Aorta (tissue), 5 donors: ENCODE measurements at places on chromosomes 3 and 15.

DNA sequence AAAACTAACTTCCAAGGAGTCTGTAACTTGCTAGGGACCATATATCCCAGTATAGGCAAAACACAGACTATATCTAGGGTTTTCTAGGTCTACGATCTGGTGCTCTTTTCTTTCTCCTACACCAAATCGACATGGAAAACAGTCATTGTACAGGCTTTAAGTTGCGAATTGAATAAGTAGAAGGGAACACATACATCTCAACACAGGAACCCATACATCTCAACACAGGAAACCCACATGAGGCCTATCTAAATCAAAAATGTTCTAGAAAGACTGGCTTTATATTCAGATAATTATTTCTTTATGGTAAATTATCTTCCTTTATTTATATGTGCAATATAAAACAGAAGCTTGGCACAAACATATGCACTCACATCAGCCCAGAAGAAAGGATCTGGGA, 126.6 kb downstream of the ADAM10 start:
- DNase-seq, result no peak

DNA sequence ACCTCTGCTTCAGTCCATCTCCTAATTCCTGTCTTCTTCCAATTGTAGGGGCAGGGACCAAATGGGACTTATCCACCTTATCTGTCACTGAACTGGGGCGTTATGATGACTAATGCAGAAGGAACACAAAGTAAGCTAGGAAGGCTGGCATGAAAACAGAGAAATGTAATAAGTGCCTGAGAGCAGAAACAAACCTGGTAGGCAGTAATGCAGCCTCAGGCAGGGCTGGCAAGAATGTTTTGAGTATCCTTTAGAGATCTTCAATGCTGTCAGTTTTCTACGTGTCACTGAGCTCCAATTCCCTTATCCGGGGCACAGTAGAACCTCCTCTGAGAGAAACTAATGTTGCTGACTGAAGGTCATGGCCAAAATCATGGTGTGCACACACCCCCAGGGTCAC, 246.2 kb upstream of the TBL1XR1 start:
- no peak for DNase-seq

GRCh38 chr15:101024706-101025500, 105.7 kb downstream of the LRRK1 start:
- peak; percentile 63 for DNase-seq

- DNase-seq, result no peak
These were observed 1.8 kb upstream of the SLC38A3 start for GRCh38 chr3:50203113-50203808.

DNA sequence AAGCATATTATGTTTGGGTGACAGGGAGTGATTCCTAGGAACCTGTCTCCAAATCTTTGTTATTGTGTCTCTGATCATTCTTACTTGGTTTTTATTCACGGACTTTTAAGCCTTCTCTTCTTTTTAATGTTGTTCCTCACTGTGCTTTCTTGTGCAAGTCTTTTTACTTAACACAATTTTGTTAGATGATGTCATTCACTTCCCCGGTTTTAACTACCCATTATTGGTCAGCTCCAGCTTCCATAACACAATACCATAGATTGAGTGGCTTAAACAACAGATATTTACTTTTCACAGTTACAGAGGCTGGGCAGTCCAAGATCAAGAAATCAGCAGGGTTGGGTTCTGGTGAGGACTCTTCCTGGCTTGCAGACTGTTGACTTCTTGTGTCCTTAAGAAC, 436.3 kb upstream of the CBLB start:
- DNase-seq, result no peak

- DNase-seq, result no peak
These were observed 40.2 kb downstream of the CMTM8 start for GRCh38 chr3:32278714-32279113.

DNA sequence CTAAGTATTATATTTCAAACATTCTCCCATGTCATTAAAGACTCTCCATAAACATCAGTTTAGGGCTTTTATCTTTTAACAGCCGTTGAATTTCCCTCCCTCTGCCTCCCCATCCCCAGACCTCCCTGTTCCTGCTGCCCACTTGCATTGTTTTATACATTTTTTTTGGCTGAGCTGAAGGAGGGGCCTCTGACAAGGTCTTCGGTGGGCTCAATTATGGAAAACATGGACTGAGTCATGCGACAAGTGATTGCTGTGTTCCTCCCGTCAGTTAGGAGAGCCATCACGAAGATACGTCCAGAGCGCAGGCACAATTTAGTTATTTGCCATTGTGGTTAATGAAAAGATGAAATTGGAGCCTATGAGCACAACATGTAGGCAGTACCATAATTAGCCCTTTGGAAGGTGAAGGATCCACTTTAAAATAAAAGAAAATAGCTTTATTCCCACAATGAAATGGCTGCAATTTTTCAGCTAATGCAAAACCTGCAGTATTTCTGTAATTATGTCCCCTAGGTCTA, 12.0 kb upstream of the NMNAT3 start:
- no peak for DNase-seq

- DNase-seq, result no peak
These were observed 75.8 kb downstream of the B3GNT5 start for GRCh38 chr3:183328823-183329222.

DNA sequence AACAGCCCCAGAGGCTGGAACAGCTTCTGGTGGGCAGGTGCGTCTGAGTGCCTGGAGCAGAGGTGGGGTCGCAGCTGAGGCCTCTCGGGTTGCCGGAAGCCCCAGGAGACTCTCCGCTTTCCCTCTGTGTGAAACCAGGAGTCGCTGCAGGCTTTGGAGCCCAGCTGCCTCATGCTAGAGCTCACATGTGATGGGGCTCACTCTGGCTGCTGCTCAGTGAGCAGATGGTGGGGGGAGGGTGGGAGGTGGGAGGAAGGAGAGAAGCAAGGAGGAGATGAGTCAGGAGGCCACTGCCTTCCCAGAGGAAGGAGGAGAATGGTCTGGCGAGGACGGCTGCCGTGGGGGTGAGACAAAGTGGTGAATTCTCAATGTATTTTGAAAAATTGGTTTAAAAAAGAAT, 290.1 kb upstream of the CHRNA7 start:
- DNase-seq, result no peak

GRCh38 chr15:63895787-63896218, 62.1 kb upstream of the HERC1 start:
- DNase-seq, result no peak

DNA sequence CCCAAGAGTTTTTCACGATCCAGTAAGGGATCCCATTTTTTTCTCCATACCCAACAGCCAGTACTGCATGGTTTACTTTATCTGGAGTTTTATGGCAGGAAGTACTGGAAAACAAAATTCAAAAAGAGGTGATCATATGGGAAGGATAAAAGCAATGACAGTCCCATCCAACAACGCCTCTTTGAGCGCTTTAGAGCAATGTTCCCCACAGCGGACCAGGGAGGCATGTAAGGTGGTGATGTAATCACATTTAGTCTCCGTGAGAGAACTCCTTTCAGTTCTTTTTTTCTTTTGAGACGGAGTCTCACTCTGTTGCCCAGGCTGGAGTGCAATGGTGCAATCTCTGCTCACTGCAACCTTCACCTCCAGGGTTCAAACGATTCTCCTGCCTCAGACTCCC, 21.8 kb downstream of the CTSH start:
- no peak for DNase-seq

GRCh38 chr15:59266028-59266427, 59.4 kb downstream of the LDHAL6B start:
- no peak for DNase-seq

DNA sequence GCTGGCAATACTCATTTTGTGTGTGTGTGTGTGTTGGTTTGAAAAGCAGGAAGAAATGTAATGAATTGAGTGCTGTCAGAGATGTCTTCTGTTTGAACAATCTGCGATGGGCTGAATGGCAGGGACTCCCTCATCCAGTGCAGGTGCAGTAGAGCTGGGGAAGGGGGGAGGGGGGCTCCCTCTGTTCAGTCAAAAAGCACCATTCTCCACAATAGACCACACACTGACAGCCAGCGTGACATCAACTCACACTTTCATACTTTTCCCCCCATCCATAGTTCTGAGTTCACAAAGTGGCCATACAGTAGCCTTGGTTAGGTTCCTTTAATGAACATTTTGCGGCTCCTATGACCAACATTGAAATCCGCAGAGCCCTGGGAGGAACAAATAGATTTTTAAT, 10.4 kb downstream of the SOX2 start:
- DNase-seq, result no peak

GRCh38 chr15:55357774-55358173, 38.8 kb downstream of the PIGB start:
- DNase-seq, result no peak

GRCh38 chr3:55873523-55874254, 386.6 kb upstream of the WNT5A start:
- no peak for DNase-seq

GRCh38 chr3:113721636-113722035, 24.4 kb downstream of the NAA50 start:
- DNase-seq, result no peak

DNA sequence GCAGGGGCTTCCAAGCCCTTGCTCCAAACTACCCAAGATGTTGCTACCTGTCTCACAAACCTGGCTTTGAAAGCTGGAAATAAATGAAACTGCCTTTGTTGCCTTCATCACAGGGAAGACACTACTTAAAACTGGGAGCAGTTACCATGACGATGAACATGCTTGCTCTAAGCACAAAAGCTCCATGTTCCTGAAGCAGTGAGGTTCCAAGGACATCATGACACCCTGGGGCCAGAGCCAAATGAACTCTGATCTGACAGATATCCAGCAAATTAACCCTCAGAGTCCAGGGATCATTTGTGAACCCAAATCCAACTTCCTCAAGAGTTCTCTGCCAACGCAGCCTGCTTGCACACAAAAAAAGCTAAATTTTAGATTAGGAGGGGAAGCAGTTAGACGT, 10.7 kb downstream of the TRAIP start:
- no peak for DNase-seq

DNA sequence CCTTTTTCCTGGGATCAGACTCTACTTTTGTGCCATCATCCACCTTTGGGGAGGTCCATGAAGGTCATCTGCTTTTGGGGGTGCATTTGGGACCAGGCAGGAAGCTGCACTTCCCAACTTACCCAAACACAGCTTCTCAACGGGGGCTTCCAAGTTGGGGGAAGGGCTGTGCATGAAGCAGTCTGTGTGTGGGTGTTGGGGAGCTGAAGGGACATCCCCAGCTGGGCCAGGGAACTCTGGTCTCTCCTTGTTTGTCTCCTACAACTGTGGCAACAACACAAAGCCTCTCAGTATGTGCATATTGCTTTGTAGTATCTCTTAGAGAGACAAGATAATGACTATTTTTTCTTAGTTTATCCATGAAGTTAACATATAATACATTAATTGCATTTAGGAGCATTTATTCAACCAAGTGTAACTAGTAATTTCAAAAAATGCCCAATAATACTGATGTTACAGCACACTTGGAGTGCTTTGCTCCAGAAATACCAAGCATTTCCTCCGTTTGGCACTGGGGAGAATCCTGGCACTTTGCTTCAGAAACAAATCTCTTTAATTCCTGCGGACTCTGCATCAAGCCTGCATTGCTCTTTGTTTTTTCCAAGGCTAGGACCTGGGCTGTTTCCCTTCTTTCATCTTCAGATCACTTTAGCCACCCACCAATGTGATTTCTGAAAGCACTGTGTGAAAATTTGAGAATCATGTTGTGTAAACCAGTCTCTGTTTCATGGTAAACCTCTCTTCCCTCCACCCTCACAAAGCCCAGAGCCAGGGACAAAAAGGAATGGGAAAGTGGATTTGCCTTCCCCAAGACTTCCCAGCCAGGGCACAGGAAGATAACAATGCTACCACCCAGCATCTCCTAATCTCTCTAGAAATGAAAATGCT, 126.2 kb upstream of the PFN2 start:
- DNase-seq, result no peak

DNA sequence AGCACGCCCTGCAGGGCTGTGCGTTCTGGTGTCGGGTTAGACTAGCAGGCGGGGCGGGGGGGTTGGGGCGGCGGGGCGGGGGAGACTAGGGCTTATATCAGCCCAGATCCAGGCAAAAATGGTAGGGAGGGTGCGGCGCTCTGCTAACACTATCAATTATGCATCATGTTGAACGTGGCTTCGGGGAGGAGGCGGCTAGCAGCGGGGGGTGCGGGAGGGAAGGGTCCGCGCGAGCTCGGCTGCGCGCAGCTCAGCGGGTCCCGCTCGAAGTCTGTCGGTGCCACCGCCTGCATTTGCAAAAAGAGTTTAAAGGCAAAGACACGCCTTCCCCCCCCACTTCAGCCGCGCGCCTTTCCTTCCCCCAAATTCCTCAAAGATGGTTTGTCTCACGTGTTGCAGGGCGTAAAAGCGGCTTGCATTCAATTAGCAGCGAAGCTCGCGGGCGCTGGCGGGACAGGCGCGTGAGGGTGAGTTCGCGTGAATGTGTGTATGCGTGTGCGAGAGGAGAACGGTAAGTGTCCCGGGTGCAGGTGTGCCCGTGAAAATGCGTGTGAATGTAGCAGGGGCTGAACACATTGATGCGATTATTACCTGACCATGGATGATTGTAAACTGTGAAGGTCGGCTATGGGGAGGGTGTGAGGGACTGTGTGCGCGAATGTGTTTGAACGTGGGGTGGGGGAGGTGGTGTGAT, at the start of gene ISLR2:
ISLR2 (plus strand) TSS at position 432 of the 694 bp plus-strand sequence. CDS start 2,169 bp downstream, outside the sequence.
- DNase-seq, result peak; percentile 73

DNA sequence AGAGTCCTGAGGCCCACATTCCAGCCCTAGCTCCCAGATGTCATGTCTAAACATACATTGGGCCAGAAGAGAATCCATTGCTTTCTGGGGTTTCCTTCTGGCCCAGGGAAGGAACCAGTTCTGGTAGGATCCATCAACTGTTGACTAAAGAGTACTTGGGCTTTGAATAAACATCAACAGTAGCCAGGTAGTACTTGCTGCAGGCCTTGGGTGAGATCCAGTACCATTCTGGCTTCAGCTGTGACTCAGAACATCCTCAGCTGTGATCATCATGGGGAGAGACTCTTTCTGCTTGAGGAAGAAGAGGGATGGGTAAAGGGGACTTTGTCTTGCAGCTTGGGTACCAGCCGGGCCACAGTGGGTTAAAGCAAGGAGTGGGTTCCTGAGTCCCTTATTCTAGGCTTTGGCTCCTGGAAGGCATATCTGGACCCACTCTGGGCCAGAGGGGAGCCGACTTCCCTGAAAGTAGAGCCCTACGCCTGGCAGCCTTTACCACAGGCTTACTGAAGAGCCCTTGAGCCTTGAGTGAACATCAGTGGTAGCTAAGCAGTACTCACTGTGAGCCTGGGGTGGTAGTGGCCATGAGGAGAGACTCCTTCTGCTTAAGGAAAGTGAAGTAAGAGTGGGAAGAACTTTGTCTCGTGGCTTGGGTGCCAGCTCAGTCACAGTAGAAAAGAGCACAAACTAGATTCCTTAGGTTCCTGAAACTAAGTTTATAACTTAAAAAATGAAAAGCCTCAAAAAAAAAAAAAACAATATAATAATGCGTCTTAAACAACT, 128.3 kb downstream of the GOLIM4 start:
- DNase-seq, result no peak

DNA sequence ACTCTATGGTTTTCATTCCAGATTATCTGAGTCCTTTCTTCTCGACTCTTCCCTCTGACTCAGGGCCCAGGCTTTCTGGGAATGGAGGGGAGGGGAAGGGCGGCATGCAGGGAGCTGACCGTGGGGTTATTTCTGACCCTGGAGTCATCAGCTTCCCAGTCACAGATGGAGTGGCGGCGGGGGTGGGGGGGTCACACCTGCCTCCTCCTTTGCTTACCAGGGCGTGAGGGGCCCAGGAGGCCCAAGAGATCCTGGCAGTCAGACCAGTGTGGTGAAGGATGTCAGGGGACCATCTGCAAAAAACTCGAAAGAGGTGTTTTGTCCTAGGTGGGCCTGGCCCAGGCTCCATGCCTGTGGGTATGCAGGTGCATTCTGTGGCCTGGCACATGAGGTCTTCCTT, 996 bp upstream of the XIRP1 start:
- DNase-seq, result no peak
